ENCODE measurements at places on chromosomes 3 and 15.

GRCh38 chr3:176953106-176954060 lies 243.9 kb downstream of the TBL1XR1 start:
- DNase-seq = no peak

- DNase-seq = no peak
These were observed 89.0 kb downstream of the MRPL46 start for GRCh38 chr15:88378188-88378637.

GRCh38 chr3:59411694-59412093 lies 361.9 kb upstream of the CFAP20DC start:
- no peak for DNase-seq

GRCh38 chr3:178422406-178422805 lies 113.8 kb upstream of the KCNMB2 start:
- no peak for DNase-seq

- DNase-seq = no peak
These were observed 90.2 kb upstream of the LMOD3 start for GRCh38 chr3:69212411-69213160.

GRCh38 chr3:67534594-67534993 lies 119.8 kb downstream of the SUCLG2 start:
- no peak for DNase-seq

Data from stimulated activated CD4-positive, alpha-beta T cell treated with anti-CD3 and anti-CD28 coated beads, Interleukin-1b, Interleukin-23, amount 100 ng/mL, for 1 hour (primary cell).